ENCODE measurements at places on chromosomes 1 and 21.

GRCh38 chr1:46133181-46133658 is 791 bp upstream of the PIK3R3 start:
- no peak for DNase-seq

- DNase-seq: no peak
Observed at GRCh38 chr1:228073857-228074545, 8.5 kb upstream of the ARF1 start.

DNA sequence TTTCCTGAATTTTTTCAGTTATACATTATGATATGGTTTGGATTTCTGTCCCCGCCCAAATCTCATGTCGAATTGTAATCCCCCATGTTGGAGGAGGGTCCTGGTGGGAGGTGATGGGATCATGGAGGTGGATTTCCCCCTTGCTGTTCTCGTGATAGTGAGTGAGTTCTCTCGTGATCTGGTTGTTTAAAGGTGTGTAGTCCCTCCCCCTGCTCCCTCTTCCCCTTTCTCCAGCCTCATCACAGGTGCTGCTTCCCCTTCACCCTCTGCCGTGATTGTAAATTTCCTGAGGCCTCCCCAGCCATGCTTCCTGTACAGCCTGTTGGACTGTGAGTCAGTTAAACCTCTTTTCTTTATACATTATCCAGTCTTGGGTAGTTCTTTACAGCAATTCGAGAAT is 93.2 kb upstream of the HNRNPU start:
- DNase-seq: no peak

GRCh38 chr1:91948501-91949355 is 473 bp upstream of the BRDT start:
- DNase-seq: no peak

DNA sequence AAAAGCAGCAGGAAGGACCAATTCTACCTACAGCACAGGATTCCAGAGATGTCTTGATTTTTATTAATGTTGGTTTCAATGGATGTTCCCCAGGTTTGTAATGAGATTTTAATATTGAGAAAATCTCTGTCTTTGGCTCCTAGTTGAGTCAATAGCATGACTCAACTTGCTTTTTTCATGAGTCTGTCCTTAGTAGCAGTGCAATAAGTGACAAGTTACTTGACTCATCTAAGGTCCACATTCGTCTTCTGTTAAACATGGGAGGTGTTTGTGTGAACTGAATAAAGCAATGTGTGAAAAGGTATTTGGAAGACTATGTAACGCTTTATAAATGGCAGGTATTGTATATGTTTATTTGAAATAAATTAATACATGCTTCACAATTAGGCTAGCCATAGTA is 645.0 kb upstream of the PTBP2 start:
- DNase-seq: no peak
